Osteocyte (in vitro differentiated cells): ENCODE measurements at places on chromosomes 13 and 19. TPM values are rescaled to one million over a fixed set of nuclear protein-coding genes. Genes with fewer than 3 reads are reported as not detected.

The CDC16 gene
- 72.6 and 73.7 TPM in 2 replicates for total RNA-seq

The OR7D4 gene
- total RNA-seq: not detected in 2 replicates

The DNAAF3 gene
- 1.5 and 2.1 TPM in 2 replicates for total RNA-seq

DNA sequence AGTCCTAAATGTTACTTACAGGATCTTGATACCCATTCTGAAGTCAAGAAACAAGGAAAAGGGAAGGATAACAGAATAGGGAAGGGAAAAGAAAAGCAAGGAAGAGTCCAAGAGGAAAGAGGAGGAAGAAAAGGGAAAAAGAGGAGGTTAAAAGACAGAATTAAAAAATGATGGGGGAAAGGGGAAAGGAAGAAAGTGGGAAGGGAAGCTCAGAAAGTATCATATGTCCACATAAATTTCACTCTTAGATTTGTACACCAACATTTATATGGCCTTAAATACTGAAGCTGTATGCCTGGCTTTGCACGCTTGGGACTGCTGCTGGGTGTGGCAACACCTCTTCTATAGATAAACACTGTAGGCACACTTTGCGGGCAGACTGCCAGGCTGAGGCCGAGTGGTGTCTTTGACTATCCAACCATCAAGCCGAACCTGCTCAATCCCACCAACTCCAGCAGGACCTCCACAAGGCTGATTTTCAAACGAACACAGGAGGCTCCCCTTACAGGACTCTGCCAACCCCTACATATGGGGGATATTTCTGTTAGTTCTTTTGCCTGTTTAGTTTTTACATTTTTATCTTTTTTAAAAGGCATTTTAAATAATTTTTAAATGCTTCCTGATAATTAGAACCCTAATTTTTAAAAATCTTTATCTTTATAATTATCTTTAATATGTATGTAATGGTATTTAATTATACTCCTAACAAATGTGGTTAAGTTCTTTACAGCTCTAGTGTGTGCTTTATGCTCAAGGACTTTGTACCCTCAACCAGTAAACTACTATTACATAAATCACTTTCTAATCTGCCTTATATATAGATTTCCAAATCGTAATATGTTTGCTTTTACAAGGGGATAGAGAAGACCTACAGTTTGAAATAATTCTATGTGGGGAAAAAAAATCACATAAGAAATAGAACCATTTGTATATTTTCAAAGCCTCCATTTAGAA lies 154.2 kb downstream of the DIAPH3 start:
- DNase-seq: no peak

GRCh38 chr13:30074431-30074830 lies 224.0 kb upstream of the UBL3 start:
- DNase-seq: no peak
